Activated CD4-positive, alpha-beta T cell treated with anti-CD3 and anti-CD28 coated beads for 24 hours (primary cell): ENCODE measurements at places on chromosomes 2 and 18.

DNA sequence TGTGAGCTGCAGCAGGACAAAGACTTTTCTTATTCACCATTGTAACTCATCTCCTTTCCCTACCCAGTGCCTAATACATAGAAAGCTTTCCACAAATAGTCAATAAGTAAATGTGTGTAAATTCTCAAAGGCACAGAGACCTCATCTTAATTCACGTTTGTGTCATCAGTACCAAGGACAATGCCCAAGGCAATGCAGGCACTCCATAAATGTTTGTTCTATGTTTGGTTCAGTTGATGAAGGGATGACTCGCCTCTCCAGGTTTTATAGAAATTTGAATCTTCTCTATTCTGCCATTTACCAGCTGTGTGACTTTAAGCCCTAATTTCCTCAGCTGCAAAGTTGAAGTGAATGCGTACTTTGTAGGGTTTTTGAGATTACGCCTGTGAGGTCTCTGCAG lies 2.1 kb upstream of the MOGAT1 start:
- no peak for DNase-seq

DNA sequence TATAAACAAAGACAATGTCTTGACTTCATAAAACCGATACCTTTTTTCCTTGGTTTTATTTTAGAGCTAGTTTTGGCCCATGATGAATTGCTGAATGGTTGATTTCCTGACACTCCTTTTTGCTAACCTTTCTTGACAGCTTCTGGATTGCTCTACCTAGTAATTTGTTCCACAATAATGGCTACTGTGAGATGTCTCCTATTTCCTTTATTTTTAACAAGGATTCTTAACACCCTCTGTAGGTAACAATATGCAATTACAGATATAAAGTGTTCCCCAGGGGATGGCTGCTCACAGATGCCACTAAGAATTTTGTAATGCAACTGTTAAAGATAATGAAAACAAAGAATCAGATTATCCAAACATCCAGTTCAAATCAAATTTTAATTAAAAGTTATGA lies 100.8 kb upstream of the ATP5MC3 start:
- no peak for DNase-seq

- DNase-seq = no peak
Observed at GRCh38 chr18:31451625-31452024, 4.1 kb downstream of the DSG3 start.

- no peak for DNase-seq
Observed at GRCh38 chr2:45412754-45413379, 198.2 kb downstream of the SRBD1 start.

- DNase-seq = no peak
Observed at GRCh38 chr2:42196403-42197267, 27.5 kb downstream of the EML4 start.

DNA sequence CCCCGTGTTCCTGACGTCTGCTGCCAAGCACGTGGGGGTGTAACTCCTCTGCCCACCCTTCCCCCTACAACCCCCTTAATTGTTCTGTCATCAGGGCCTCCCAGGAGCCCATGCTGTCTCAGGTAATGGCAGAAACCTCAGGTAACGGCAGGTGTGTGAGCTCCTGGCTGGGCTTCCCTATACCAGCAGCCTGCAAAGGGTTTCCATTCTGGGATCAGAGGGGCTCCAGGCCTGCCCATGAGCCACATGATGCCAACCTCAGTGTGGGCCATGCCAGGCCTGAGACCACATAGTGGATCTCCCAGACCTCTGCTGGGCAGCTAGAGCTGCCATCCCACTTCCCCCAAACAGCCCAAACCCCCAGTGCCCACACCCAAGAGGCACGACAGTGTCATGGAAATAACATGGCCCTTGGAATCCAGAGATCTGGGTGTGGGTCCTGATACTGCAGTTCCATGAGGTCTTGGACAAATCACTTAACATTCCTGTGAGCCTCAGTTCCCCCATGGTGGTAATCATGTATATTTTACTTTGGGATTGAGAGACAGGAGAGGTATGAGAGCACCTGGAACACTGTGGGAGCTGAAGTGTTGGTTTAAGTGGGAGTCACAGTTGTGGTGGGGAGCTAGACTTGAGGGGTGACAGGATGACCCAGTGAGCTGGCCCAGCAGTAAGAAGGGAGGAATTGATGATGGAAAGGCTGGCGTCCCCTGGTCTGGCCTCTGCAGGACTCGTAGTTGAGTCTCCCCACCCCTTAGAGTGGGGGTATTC lies 59.6 kb downstream of the ATOH8 start:
- no peak for DNase-seq

DNA sequence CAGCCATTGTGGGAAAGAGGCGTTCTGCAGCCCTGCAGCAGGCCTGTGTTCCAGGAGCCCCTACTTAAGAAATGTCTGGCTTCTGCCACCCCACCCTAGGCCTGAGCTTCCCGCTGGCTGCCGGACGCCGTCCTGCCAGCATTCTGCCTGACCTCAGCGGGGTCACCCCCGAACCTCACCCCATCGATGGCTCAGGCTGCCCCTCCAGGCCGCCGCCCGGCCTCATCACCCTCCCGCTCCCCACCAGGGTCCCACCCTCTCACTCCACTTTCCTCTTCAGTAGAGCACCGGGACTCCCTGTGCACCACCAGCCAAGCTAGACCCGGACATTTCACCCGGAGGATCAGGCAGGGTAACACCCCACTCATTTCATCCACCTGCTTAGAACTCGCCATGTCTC lies 73.6 kb upstream of the SALL3 start:
- no peak for DNase-seq

DNA sequence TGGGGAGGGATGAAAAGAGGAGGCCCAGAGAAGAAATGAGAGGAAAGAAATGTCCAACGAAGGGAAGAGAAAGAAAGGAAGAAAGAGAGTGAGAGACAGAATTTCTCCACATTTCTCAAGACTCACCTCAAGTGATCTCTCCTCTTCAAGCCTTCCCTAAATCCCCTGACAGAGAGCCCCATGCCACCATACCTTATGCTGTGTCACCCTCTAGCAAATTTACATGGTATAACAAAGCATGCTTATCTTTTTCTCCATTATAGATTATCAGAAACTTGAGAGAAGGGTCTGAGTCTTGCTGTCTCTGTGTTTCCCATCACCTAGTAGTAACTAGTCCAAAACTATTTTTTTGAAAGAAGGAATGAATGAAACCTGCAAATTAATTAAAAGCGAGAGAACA lies 1208.4 kb downstream of the DPP10 start:
- no peak for DNase-seq

- DNase-seq = no peak
Observed at GRCh38 chr2:85053802-85054201, 79.4 kb upstream of the TCF7L1 start.

DNA sequence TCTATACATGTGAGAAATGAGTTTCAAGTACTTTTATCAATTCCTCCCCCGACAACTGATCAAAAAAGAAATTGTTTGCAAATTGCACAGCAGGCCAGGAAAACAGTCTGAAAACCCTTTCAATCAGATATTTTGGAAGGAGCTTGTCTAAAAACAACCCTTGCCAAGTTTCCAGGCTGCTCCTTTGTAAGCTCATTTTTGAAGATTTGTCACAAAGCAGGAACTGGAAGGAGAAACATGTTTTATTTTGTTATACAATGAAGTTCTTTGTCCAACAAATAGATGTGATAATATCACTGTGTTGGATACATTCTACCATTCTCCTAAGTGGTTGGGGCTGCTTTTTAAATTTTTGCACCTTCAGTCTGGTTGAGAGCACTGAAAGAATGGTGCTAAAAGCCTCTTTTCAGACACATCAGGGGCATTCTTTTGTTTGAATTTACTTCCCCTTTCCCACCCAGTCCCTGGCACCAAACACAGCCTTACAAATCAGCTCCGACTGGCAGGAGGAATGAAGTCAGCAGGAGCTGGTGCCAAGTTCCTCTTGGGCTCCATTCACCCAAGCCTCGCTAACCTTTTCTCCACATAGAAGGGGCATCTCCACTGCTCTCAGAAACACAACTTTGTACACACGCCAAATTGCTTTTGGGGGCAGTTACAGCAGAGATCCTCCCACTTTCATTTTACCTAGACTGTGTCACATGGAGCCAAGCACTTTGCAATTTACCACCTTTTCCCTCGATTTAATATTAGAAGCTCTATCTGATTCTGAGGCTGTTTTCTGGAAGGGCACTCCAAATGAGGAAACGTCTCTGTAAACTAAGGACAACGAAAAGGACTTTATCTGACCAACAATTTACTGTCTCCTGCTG lies 88.0 kb downstream of the C1D start:
- no peak for DNase-seq

DNA sequence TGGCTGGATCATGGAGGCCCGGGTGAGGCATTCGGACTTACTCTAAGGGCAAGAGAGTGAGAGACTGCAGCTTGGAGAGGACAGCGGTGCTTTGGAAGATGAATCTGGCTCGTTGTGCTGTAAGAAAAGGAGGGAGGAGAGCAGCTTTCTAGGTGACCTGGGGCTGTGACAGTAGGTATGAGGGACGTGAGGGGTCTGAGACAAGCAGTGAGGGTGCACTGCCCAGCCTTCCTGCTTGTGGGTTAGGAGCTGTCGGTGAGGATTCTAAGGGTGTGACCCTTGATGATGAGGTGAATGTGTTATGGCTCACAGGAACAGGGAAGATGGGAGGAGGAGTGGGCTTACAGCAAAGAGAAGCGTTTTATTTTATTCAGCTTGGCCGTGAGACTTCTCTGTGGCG lies 27.1 kb upstream of the RHOB start:
- no peak for DNase-seq

- no peak for DNase-seq
Observed at GRCh38 chr2:214401580-214401979, 9.3 kb upstream of the VWC2L start.

DNA sequence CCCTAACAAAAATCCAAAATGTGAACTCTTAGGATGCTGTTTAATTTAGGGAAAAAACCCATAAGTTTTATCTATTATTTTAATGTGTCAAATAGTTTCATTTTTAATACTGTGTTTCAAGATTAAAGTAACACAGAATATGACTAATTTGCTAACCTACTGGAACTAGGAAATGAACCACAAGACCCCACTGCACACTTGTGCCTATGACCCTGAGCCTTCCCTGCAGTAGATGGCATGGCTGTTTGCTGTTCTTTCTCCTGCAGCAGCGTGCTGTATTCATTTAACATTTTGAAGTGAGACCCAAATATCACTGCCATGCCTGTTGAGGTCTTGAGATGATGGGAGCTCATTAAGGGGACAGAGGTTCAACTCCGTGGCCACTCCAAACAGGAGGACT lies 565.2 kb upstream of the NRP2 start:
- DNase-seq = no peak

DNA sequence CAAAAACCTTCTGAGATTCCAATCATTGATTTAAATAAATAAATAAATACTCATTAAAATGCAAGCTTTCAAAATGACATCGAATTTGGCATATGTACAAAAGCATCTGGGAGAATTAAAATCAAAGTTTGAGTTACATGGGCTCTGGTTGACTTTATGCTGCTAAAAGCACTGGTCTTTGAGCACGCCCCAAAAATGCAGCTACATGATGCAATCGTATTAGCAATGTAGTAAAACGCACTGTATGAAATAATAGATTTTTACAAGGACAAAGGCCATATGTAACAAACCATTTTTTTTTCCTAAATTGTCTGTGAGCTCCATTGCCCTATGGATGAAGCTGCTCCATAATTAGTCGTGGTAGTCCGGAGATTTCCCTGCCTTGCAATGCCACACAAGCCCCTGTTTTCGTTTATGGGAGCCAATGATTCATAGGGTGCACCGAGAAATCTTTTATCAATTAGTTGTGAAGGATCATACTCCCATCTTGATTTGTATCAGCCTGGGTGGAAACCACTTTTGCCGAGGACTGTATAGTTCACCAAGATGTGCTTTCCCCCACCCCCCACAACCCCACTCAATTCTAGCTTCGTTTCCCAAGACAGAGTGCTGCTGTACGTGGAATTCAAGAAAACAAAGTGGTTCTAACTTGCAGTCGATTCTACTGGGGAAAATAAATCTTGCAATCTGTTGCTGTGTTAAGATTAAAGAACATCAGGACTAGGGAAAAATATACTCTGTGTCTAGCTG lies 268.4 kb downstream of the IRS1 start:
- DNase-seq = no peak

- DNase-seq = no peak
Observed at GRCh38 chr2:34365932-34366331, 766.8 kb upstream of the FAM98A start.

DNA sequence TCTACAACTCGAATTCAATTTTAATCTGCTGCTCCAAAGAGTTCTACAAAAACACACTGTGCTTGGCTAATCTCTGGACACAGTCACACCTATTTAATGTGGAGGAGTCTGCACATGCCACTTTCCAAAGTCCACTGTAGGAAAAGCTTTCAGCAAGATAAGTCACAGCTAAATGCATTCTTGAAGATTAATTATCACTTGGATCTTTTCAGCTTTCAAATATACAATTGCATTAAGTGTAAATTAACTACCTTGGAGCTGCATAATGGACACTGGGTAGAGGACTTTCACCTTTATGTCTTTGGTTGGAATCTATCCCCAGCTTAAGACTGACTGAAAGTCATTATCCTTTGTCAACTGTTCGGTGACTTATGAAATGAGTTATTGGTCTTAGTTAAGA lies 565.1 kb downstream of the PIK3C3 start:
- no peak for DNase-seq

DNA sequence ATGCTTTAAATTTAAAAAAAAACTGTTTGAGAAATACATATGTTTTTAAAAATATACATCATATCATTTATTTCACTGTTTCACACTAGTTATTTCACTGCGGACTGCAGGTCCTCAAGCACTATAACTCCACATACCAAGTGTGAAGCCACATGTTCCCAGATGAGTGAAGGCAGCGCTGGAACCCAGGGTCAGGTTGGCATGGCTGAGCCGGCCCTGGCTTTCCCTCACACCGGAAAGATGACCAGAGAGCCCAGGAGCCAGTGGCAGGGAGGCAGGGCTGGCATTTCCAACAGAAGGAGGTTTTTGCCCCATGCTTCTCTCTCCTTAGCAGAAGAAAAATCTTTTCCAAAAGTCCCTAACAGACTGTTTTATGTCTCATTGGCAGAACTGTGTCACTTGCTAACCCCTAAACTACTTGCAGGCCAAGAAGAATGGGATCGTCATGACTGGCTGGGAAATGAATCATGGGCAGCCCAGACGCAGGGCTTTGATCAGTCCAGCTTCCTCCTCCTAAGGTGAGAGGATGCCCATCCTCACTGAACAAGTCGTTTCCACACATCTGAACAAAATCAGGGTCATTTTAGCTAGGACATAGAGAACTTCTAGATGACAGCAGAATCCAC lies 287.6 kb upstream of the HNRNPA3 start:
- DNase-seq = no peak

GRCh38 chr2:168797286-168797655 lies 5.2 kb upstream of the NOSTRIN start:
- DNase-seq = no peak

DNA sequence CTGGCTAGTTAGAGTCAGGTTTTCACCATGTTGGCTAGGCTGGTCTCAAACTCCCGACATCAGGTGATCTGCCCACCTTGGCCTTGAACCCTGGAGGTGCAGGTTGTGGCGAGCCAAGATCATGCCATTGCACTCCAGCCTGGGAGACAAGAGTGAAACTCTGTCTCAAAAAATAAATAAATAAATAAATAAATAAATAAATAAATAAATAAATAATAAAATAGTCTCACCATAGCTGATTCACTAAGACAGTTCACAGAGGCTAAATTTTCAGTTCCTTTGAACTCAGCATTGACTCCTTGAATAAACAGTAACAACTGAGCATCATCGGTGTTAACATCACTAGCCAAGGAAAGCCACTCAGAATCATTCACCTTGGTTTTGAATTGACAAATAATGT lies 32.7 kb downstream of the GNAL start:
- DNase-seq = no peak
